Psoas muscle (tissue), 8 donors: ENCODE measurements at places on chromosomes 5 and 9. TPM values are rescaled to one million over a fixed set of nuclear protein-coding genes. Genes with fewer than 3 reads are reported as not detected.
A peak's percentile ranks its signal among the peaks of the same experiment; 100 is the strongest.

PCDHB13 gene
- 0.66 TPM for total RNA-seq

ROPN1L gene
- not detected for total RNA-seq

OR1J2 gene
- total RNA-seq: not detected

MELK gene
- total RNA-seq: 0.42 TPM

DNA sequence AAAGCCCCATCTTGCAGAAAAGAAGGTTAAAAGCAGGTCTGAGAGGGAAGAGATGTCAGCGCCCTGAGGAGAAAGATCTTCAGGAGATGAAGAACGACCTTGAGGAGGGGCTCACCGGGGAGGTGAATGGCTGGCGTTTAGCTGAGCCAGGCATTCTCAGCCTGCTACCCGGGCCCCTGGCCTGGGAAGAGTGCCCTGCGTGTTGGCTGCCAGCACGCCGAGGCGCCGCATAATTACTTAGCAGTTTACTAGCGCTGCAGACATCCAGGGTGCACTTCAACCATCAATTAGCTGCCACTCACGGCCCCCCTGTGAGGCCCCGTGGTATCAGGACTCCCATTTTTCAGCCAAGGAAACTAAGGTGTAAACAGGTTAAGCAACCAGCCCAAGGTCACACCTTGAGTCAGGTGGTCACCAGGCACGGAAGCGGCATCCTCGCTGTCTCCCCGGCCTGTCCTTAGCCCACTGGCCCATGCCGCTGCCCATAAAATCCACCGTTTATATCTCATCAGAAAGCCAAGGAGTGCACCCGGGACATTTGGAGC, 551.9 kb downstream of the BNC2 start:
- H3K4me1 ChIP-seq: no peaks in the 10 kb centered on the region
- no peaks in the 10 kb centered on the region for H3K27me3 ChIP-seq
- H3K4me3 ChIP-seq: no peak overlapping the region
- H3K27ac ChIP-seq: no peak overlapping the region
- H3K36me3 ChIP-seq: no peaks in the 10 kb centered on the region
- DNase-seq: no peak

DNA sequence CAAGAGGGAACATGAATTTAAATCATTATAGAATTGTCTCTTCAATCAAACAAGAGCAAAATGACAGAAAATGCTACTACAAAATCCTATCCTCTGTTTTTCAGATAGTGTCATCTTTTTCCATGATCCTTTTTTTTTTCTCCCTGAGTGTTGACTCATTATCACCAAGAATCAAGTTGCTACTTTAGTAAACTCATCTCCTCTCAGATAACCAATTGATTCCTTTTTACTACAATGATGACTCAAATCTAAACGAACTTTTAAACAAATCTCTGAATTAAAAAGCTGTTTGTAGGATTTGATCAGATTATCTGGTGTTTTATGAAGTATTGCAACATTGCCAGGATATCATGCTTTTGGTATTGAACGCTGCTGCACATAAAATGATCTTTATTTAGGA, 23.9 kb upstream of the IL7R start:
- no peaks in the 10 kb centered on the region for H3K4me1 ChIP-seq
- H3K36me3 ChIP-seq: no peaks in the 10 kb centered on the region
- H3K4me3 ChIP-seq: no peak overlapping the region
- DNase-seq: no peak
- H3K27ac ChIP-seq: no peak overlapping the region
- no peaks in the 10 kb centered on the region for H3K27me3 ChIP-seq

DNA sequence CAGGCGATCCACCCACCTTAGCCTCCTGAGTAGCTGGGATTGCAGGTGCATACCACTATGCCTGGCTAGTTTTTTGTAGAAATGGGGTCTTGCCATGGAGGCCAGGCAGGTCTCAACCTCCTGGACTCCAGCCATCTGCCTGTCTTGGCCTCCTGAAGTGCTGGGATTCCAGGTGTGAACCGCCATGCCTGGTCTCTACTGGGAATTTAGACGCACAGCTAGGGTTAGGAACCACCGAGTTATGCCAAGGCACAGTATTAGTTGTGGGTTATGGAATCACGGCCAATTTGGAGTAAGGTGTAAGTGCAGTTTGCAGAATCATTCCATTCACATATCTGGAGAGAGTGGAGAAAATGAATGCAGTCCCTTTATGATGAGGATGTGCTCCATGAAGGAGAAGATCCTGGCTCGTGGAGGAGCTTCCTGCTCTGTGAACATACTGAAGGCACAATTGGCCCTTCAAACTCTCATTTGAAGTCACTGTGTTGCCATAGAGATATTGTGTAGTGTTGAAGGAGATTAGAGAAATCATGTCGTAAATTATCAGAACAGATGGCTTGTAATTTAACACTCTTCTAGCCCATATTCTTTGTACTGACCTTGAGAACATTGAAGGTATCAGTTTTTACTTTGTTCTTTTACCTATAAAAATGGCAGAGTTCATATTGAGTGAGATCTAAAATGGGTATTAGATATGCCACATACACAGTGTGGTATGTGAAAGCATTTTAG, 18.8 kb downstream of the TRIO start:
- DNase-seq: no peak
- no peaks in the 10 kb centered on the region for H3K27me3 ChIP-seq
- no peak overlapping the region for H3K4me3 ChIP-seq
- no peak overlapping the region for H3K27ac ChIP-seq
- H3K36me3 ChIP-seq: no peaks in the 10 kb centered on the region

DNA sequence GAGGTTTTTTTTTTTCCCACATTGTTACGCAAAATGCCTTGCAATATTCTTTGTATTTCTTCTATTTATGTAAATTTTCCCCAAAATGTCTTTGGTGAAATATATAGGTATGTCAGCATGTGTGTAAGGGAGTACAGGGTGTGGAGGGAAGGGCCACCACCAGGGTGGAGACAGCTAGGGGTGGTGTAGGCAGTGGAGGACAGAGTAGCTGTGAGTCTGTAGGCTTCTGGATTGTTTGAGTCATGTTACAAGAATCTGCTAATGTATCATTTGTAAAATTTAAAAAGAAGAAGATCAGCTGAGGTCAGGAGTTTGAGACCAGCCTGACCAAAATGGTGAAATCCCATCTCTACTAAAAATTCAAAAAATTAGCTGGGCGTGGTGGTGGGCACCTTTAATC, 175.5 kb downstream of the NXNL2 start:
- DNase-seq: no peak
- H3K36me3 ChIP-seq: no peaks in the 10 kb centered on the region
- H3K4me3 ChIP-seq: no peak overlapping the region
- no peak overlapping the region for H3K27ac ChIP-seq
- no peaks in the 10 kb centered on the region for H3K4me1 ChIP-seq

DNA sequence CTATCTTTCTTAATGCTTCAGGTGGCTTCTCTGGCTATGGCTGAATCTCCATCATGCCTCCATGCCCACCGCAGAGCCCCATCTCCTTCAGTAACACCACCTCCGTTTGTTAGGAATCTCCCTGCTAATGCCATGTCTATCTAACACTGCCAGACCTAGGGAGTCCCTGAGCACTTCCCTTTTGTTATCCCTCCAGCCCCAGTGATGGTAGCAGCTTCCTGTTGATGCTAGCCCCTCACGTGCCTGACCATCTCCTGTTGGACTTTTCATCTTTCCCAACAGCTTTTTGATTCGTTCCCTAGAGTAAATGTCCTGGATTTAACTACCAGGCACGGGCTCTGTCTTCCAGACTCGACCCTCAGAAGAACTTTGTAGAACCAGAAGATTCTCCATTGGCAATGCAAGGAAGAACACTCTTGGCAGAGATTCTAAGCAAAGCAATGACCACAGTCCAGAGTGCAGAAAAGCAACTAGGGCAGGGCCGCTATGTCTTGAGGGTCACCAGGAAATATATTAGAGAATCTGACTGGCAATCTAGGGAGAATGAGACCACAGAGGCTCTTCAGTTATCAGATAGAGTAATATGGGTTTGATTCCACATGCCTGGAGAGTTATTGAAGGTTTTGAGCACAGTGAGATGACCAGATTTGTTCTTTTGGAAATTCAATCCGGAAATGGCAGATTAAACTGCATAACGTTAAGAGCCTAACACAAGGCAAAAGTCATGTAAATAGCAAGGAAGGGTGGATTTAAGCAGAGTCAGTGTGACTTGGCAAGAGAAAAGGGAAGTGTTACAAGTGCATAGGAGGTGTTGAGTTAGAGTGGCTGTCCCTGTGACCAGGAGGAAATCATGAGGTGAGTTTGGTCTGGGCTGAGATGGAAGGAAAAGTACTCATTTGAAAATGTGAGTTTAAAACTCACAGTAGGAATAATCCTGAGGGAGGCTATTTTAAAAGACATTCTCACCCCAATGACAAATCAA, 555.2 kb downstream of the ACTL7B start:
- no peak overlapping the region for H3K27ac ChIP-seq
- no peak for DNase-seq
- H3K36me3 ChIP-seq: no peaks in the 10 kb centered on the region
- no peak overlapping the region for H3K4me3 ChIP-seq

DNA sequence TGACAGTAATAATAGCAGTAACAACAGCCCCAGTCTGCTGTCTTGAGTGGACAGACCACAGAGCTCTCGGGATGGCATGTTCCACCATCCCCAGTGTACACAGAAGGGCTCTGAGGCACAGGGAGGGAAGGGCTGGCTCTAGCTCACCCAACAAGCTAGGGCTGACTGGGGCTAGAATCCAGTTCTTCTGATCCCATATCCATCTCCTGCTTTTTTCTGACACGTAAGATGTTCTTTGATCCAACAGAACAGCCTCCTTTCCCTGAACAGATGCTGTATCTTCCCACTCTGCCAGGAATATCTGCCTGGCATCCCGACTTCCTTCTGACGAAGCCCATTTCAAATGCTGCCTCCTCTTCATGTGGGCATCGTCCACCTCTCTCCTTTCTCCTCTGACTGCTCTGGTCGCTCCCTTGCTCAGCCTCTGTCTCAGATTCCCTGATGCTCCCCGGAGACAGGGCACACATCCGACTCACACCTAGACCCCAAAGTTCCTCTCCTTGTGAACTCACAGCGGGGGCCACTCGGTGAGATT, 43.6 kb upstream of the CLK4 start:
- no peak overlapping the region for H3K27ac ChIP-seq
- H3K4me1 ChIP-seq: no peaks in the 10 kb centered on the region

DNA sequence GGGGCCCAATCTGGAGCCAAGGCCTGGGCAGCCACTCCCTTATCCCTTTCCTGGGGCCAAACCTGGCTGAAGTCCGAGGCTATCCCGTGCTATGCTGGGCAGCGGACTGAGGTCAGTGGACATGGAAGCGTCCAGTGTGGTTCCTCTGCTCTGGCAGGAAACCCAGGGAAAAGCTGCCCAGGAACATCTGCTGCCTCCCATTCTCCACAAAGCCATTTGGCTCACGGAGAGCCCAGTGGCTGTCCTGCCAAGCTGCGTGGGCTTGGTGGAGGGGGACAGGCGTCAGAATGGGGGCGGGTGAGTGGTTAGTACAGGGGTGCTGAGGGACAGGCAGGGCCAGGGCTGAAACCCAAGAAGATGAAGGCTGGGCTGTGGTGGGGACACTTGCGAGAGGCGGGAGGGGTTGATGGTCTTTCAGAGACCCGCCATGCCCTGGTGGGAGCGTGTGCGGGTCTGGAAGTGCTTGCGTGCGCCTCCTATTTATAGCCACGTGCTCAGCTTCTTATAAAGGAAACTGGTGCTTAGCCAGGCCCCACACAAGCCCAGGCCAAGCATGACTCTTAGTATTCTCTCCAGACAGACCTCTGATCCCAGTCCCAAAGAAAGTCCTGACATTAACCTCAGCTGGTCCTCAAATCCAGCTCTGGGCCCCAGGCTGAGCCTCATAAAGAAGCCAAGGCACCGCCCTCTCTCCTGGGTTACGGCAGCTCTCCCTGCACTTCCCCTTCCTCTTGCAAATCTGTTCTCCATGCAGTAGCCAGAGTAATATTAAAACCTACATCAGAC, 9.4 kb upstream of the SLC6A7 start:
- peaks cover 32% of the 10 kb centered on the region for H3K4me1 ChIP-seq
- peak overlapping the region; percentile 95 for H3K27ac ChIP-seq
- H3K4me3 ChIP-seq: peak overlapping the region; percentile 19
- no peaks in the 10 kb centered on the region for H3K27me3 ChIP-seq
- peak; percentile 95 for DNase-seq
- no peaks in the 10 kb centered on the region for H3K36me3 ChIP-seq

GRCh38 chr5:151632524-151632923, 41.4 kb upstream of the FAT2 start:
- H3K27me3 ChIP-seq: no peaks in the 10 kb centered on the region
- H3K4me3 ChIP-seq: no peak overlapping the region
- no peak for DNase-seq
- H3K36me3 ChIP-seq: no peaks in the 10 kb centered on the region

DNA sequence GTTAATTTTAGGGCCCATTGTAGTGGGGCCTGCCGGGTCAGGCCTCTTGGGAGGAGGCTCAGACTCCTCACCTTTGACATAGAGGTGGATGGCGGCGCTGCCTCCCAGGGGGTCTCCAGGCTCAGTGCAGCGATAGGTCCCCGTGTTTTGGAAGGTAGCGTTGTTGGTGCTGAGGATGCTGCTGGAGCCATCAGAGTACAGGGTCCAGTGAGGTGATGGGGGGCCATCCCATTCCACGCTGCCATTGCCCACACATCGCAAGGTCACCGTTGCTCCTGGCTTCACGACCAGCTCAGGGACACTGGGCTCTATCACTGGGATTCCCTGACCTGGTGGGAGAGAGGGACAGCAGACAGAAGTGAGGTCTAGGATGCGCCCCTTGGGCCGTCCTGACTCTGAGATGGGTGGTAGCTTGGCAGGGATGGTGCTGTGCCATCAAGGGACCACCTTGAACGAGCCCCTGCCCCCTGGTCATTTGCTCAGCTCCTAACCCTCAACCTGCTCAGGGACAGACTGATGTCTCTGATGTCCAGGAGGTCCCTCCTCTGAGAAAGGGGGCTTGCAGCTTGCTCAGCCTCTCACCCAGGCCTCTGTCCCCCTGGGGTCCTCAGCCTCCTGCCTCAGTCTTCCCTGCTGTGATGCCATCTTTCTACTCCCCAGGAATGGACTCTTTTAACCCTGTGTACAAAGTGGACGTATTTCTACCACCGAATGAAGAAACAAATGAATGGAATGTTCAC, 5.5 kb downstream of the CSF1R start:
- no peaks in the 10 kb centered on the region for H3K36me3 ChIP-seq
- H3K27me3 ChIP-seq: no peaks in the 10 kb centered on the region
- no peaks in the 10 kb centered on the region for H3K4me1 ChIP-seq
- no peak for DNase-seq

- no peaks in the 10 kb centered on the region for H3K27me3 ChIP-seq
- H3K4me3 ChIP-seq: no peak overlapping the region
- no peak overlapping the region for H3K27ac ChIP-seq
- H3K36me3 ChIP-seq: no peaks in the 10 kb centered on the region
- no peak for DNase-seq
These were observed 21.7 kb downstream of the CDH10 start for GRCh38 chr5:24623031-24623430.

DNA sequence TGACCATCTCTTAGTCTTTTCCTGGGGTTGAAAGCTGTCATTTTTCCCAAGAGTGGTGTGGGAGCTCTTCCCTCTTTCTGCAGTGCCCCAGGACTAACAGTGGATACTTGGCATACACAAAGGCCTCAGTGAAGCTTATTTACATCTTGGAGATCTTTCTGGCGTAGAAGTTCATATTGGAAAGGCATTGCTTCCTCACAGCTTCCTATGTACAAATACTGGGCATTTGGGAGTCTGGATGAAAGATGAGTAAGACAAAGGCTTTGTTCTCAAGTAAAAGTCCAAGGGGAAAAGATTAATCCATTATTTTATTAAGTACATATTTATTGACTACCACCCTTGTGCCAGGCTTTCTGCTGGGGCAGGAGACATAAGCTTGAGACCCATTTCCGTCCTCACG, 22.0 kb downstream of the MAP3K1 start:
- DNase-seq: no peak
- H3K4me3 ChIP-seq: no peak overlapping the region
- H3K27ac ChIP-seq: no peak overlapping the region
- H3K36me3 ChIP-seq: no peaks in the 10 kb centered on the region

- no peaks in the 10 kb centered on the region for H3K4me1 ChIP-seq
- no peaks in the 10 kb centered on the region for H3K36me3 ChIP-seq
- H3K27me3 ChIP-seq: no peaks in the 10 kb centered on the region
- no peak overlapping the region for H3K4me3 ChIP-seq
These were observed 27.6 kb upstream of the TSLP start for GRCh38 chr5:111043712-111044506.
